ENCODE measurements at places on chromosomes 13 and 19.

- DNase-seq = no peak
Observed at GRCh38 chr13:53131361-53131760, 102.7 kb downstream of the OLFM4 start.

- DNase-seq = no peak
Observed at GRCh38 chr19:8580710-8581281, 3.6 kb upstream of the MYO1F start.

GRCh38 chr13:80782441-80782840 lies 441.5 kb upstream of the SPRY2 start:
- no peak for DNase-seq

GRCh38 chr19:4660993-4661392 lies 9.1 kb downstream of the MYDGF start:
- DNase-seq = no peak

- DNase-seq = no peak
Observed at GRCh38 chr13:46012404-46012803, 40.1 kb downstream of the ZC3H13 start.

GRCh38 chr13:75405976-75406703 lies 75.8 kb downstream of the TBC1D4 start:
- DNase-seq = no peak

- DNase-seq = no peak
Observed at GRCh38 chr19:58471736-58472135, 4.4 kb upstream of the ZNF446 start.

DNA sequence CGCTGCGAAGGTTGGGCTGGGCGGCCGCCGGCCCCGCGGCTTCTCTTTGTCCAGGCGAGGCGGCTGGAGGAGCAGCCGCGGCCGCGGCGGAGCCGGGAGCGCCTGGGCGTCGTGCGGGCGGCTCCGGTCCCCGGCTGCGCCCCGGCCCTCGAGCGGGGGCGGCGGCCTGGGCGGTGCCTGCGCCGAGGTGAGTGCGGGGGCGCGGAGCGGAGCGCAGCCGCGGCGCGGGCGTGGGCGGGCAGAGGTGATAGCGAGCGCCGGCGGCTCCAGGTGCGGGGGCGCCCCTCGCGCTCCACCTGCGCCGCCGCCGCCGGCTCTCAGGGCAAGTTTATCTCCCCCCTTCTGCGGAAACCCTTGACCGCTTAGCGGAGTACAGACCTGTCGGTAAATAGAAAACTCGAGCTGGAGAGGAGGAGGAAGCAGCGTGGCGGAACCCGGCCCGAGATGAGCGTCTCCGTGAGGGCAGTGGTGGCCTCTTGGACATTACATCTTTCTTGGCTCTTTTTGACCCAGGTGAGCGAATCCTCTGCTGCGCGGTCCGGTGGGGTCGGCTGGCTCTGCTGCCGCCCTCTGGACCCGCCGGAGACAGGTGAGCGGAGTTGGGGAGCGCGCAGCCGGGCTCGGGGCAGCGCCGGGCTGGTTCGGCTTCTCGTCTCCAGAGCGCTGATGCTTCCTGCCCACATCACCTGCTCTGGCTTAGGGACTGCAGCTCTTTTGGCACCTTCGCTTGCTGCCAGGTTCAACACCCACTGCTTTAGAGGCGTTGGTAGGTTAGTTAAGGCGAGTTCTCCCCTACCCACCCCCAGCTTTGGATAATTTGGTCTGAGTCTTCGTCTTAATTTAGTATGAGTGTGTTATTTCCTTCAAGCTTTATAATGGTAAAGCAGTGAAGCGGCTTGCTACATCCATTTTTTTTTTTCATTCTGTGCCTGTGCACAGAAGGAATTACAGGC lies at the start of gene MTUS2:
MTUS2 (plus strand) TSS at position 241 of the 953 bp plus-strand sequence.
- DNase-seq = no peak

DNA sequence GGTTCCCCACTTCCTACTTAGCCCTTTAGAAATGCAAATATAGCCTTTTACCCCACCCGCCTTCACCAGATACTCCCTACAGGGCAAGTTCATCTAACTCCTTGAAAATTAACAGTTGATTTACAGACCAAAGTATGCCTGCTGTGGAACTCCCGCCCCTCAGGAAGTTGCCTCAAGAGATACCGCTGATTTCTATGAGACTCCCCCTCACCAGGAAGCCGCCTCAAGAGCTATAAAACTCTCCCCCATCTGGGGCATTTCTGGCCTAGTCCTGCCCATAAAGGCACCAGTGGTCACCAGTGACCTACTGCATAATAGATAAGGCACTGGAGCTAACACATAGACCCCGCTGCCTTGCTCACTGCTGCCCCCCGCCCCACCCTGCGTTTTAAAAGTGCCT lies 201.7 kb upstream of the UBL3 start:
- no peak for DNase-seq

DNA sequence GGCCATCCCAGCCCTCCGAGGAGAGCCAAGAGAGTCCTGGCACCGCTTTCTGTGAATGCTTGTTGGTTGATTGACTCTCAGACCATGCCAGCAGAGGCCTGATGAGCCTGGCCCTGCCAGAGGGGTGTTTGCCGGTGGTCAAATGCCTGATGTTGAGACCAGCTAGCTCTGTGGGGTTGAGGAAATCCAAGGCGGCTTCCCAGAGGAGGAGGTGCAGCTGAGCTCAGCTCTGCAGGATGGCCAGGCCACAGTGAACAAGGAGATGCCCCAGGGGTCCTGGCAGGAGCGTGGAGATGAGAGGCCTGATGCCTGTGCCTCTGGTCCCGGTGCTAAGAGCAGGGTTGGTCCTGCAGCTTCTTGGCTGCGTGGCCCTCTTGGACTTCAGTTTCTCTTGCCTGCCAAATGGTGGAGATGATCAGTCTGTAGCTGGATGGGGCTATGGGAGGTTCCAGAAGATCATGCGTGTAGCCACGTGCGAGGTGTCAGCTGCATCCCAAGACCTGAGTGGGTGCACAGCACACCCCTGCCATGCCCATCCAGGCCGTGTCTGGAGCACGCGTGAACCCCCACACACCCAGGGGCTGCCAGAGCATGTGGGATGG lies 16.8 kb downstream of the NFIC start:
- no peak for DNase-seq

Measured in urinary bladder (tissue), 4 donors.